ENCODE measurements at places on chromosomes 2 and 18. TPM values are rescaled to one million over a fixed set of nuclear protein-coding genes. Genes with fewer than 3 reads are reported as not detected.

OXER1 gene
- 1.5 TPM for total RNA-seq

PREPL gene
- 69.5 TPM for total RNA-seq

GALNT3 gene
- 1.0 TPM for total RNA-seq

FZD7 gene
- 7.2 TPM for total RNA-seq

CRYGD gene
- total RNA-seq, result not detected

LIMS1 gene
- total RNA-seq, result 48.1 TPM

TIMM21 gene
- 58.3 TPM for total RNA-seq

MAP3K19 gene
- not detected for total RNA-seq

LAMA3 gene
- total RNA-seq, result 80.6 TPM

TNFAIP6 gene
- 6.7 TPM for total RNA-seq

GRCh38 chr18:48637081-48637990 lies 98.5 kb downstream of the CTIF start:
- DNase-seq, result no peak
- H3K27ac ChIP-seq, result no peak overlapping the region
- no peaks in the 10 kb centered on the region for H3K27me3 ChIP-seq
- H3K4me3 ChIP-seq, result no peak overlapping the region

GRCh38 chr2:67384123-67384822 lies 12.9 kb upstream of the ETAA1 start:
- H3K4me1 ChIP-seq, result peaks cover 10% of the 10 kb centered on the region
- H3K27me3 ChIP-seq, result no peaks in the 10 kb centered on the region
- H3K4me3 ChIP-seq, result no peak overlapping the region
- no peak overlapping the region for H3K27ac ChIP-seq
- no peak for DNase-seq

- H3K4me3 ChIP-seq, result no peak overlapping the region
- peaks cover 16% of the 10 kb centered on the region for H3K36me3 ChIP-seq
- H3K4me1 ChIP-seq, result no peaks in the 10 kb centered on the region
- no peak for DNase-seq
These were observed 111.8 kb downstream of the EPB41L3 start for GRCh38 chr18:5431836-5432575.

GRCh38 chr2:191048073-191048472 lies 34.1 kb upstream of the STAT1 start:
- H3K4me3 ChIP-seq, result no peak overlapping the region
- no peaks in the 10 kb centered on the region for H3K27me3 ChIP-seq
- H3K27ac ChIP-seq, result no peak overlapping the region
- DNase-seq, result no peak
- no peaks in the 10 kb centered on the region for H3K36me3 ChIP-seq
- H3K4me1 ChIP-seq, result no peaks in the 10 kb centered on the region

- DNase-seq, result no peak
- peaks cover 6% of the 10 kb centered on the region for H3K4me1 ChIP-seq
- H3K27me3 ChIP-seq, result no peaks in the 10 kb centered on the region
- H3K36me3 ChIP-seq, result no peaks in the 10 kb centered on the region
These were observed 76.2 kb upstream of the COL5A2 start for GRCh38 chr2:189255711-189256110.

DNA sequence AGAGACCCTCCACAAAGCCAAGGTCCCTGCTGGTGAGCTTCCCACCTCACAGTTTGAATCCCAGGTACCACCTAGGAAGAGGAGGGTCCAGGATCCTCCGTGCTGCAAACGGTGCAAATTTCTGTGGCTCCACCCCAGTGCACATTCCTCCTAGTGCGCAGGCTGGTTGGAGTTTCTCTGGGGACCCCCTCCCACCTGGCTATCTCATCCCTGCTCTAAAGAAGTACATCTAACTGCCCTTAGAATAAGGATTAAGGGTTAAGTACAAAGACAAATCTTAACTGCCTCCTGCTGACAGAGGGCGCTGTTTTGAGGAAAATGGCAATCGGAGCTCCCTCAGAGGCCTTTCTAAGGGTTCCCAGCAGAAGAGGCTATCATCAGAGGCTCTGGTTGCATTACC lies 109.6 kb upstream of the FSIP2 start:
- no peak for DNase-seq
- H3K4me3 ChIP-seq, result no peak overlapping the region
- no peaks in the 10 kb centered on the region for H3K4me1 ChIP-seq
- H3K36me3 ChIP-seq, result no peaks in the 10 kb centered on the region

GRCh38 chr2:128742467-128742866 lies 423.8 kb upstream of the HS6ST1 start:
- H3K27me3 ChIP-seq, result no peaks in the 10 kb centered on the region
- no peaks in the 10 kb centered on the region for H3K4me1 ChIP-seq
- no peak overlapping the region for H3K4me3 ChIP-seq
- H3K27ac ChIP-seq, result no peak overlapping the region
- no peaks in the 10 kb centered on the region for H3K36me3 ChIP-seq

DNA sequence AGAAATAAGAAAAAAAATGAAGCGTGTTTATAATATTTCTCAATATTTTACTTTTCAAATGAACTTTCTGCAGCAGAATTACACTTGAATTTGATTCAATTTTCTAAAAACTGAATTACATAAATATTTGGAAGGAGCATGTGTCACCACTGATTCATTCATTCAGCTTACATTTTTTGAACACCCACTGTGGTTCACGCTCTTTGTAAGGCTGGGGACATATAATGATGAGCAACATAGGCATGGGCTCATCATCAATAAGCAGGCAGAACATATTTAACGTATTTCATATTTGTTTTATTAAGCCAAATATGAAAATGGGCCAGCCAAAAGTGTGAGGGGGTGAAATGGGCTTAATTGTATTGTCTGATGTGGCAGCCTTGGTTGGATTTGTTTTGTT lies 209.1 kb downstream of the CTNNA2 start:
- no peaks in the 10 kb centered on the region for H3K27me3 ChIP-seq
- no peak for DNase-seq
- peaks cover 5% of the 10 kb centered on the region for H3K4me1 ChIP-seq
- no peak overlapping the region for H3K27ac ChIP-seq
- H3K36me3 ChIP-seq, result no peaks in the 10 kb centered on the region

DNA sequence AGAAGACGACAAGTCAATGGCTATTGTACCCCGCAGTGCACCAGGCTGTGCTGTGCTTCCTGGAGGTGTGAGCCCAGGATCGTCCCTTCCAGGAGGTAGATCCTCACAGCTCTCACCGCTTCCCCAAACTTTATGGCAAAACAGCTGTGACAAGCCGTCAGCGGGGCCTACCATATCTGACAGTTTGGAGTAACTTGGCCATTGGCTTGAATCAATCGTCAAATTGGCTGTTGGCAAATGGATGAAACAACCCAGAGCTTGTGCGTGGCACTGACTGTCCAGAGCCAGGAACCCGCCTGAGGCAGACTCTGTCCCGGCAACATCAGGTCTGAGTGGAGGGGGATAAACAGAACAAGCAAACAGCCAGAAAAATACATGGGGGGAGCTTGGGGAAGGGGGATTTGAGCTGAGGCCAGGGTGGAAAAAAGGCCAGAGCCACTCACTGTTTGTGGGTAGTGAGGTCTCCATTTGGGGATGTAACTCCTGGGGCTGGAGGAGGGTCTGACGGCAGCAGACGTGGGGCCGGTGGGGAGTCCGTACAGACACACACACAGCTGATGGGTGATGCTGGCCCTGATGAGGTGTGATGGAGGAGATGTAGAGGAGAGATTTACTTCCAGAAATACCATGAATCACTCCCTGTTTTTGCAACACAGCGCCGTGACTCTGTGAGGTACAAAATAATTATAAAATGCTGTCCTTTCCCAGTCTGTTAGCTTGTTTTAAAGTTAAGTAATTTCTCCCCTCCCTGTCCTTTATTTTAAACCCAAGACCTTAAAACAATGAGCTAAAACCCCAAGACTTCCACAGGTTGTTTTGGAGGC lies 174.8 kb downstream of the TWIST2 start:
- peaks cover 8% of the 10 kb centered on the region for H3K27me3 ChIP-seq
- H3K4me3 ChIP-seq, result no peak overlapping the region
- no peak for DNase-seq
- H3K36me3 ChIP-seq, result no peaks in the 10 kb centered on the region
- peaks cover 12% of the 10 kb centered on the region for H3K4me1 ChIP-seq
- no peak overlapping the region for H3K27ac ChIP-seq

DNA sequence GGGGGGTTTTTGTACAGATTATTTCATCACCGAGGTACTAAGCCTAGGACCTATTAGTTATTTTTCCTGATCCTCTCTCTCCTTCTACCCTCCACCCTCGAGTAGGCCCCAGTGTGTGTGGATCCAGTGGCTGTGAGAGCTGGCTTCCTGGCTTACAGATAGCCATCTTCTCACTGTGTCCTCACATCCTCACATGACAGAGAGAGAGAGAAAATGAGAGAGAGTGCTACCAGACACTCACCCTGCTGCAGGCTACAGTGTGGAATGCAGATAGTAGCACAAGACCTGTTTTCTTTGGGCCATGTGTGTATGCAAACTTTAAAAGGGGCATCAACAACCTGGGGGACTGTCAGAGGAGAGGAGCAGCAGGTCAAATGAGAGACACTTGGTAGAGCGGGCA lies 9.5 kb downstream of the KCNK3 start:
- no peaks in the 10 kb centered on the region for H3K36me3 ChIP-seq
- DNase-seq, result no peak
- H3K27me3 ChIP-seq, result no peaks in the 10 kb centered on the region
- H3K4me3 ChIP-seq, result no peak overlapping the region

- no peak overlapping the region for H3K4me3 ChIP-seq
- DNase-seq, result no peak
- H3K4me1 ChIP-seq, result peaks cover 22% of the 10 kb centered on the region
- H3K27me3 ChIP-seq, result no peaks in the 10 kb centered on the region
These were observed 58.1 kb upstream of the SDC1 start for GRCh38 chr2:20282916-20283592.

- no peak overlapping the region for H3K27ac ChIP-seq
- DNase-seq, result no peak
- no peaks in the 10 kb centered on the region for H3K36me3 ChIP-seq
- H3K27me3 ChIP-seq, result no peaks in the 10 kb centered on the region
These were observed 127.8 kb downstream of the MEP1B start for GRCh38 chr18:32317651-32318050.

- H3K4me1 ChIP-seq, result no peaks in the 10 kb centered on the region
- H3K4me3 ChIP-seq, result no peak overlapping the region
- no peaks in the 10 kb centered on the region for H3K27me3 ChIP-seq
- DNase-seq, result no peak
These were observed 138.3 kb upstream of the ETAA1 start for GRCh38 chr2:67258831-67259230.

DNA sequence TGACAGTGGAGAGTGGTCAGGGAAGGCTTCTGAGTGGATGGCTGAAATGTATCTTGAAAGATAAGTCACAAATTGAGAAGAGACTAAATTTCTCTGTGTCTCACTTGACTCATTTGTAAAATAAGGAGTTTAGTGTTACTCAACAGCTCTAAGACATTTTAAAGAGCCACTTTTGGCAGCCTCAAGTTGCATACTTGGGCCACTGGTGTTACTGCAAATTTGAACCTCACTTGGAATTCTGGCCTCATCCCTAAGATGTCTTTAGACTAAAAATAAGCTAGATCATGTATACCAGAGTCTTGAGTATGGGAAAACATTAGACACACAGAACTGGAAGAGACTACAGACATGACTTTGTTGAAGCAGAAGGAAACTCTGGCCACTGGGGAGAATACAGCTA lies 4.5 kb upstream of the MTLN start:
- no peak overlapping the region for H3K4me3 ChIP-seq
- no peak overlapping the region for H3K27ac ChIP-seq
- H3K27me3 ChIP-seq, result no peaks in the 10 kb centered on the region
- DNase-seq, result no peak
- peaks cover 7% of the 10 kb centered on the region for H3K4me1 ChIP-seq
- H3K36me3 ChIP-seq, result no peaks in the 10 kb centered on the region

- no peak overlapping the region for H3K4me3 ChIP-seq
- no peak overlapping the region for H3K27ac ChIP-seq
- DNase-seq, result no peak
- no peaks in the 10 kb centered on the region for H3K4me1 ChIP-seq
- H3K36me3 ChIP-seq, result no peaks in the 10 kb centered on the region
These were observed 356.0 kb upstream of the GALNT5 start for GRCh38 chr2:156901373-156902031.

- no peaks in the 10 kb centered on the region for H3K4me1 ChIP-seq
- H3K27ac ChIP-seq, result no peak overlapping the region
- H3K4me3 ChIP-seq, result no peak overlapping the region
- peaks cover 19% of the 10 kb centered on the region for H3K36me3 ChIP-seq
These were observed 57.6 kb downstream of the GDF7 start for GRCh38 chr2:20724500-20725053.

DNA sequence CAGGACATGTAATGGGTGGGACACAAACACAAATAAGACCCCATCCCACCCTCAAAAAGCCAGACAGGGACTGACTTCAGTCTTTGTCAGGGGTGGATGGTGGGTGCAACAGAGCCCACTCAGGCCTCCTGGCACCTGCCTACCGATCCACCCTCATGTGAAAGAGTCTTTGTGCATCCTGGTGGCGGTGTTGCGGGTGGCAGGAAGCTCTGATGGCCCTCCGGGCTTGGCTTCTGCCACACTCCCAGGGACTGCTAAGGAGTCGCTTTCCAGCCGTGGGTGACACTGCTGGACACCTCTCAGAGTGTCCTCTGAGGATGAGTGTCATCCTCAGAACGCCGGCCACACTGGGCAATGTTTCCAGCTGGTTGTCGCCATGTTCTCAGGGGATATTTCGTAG lies 92.6 kb downstream of the LDLRAD4 start:
- H3K27me3 ChIP-seq, result no peaks in the 10 kb centered on the region
- no peaks in the 10 kb centered on the region for H3K4me1 ChIP-seq
- no peak overlapping the region for H3K4me3 ChIP-seq
- no peaks in the 10 kb centered on the region for H3K36me3 ChIP-seq
- no peak for DNase-seq
- H3K27ac ChIP-seq, result no peak overlapping the region

DNA sequence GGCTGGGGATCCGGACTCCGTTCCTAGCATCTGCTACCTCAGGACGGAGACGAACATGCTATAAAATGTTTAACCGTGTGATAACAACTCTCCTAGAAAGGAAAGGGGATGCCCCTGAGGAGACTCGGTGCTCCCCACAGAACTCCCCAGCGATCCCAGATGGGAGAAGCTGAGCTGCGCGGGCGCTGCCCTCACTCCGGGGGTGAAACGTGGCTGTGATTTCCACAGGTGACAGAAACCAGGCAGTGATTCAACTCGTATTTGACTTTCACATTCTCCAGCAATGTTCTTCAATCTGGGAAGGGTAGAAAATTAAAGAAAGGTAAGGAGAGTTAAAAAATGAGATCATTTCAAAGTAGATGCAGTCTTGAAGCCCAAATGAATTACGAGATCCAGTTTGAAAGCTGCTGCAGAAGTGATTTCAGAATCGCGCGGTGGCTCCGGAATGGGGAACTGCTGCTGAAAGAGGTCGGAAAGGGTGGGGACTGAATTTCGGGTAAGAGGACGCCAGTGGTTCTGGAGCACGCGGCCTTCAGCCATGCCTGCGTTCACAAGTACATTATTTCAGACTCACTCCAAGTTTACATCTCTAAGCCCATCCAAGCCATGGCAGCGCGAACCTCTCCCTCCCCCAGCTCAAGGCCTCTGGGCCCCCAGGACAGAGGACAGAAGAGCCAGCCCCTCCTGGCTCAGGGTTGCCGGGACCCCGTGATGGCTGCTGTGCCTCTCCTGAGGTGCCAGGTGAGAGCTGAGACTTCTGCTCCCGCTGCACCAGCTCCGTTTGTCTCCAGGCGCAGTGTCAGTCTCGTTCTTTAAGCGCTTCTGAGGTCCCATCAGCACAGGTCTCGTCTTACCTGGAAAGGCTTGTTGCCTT lies 39.5 kb downstream of the ADNP2 start:
- peaks cover 3% of the 10 kb centered on the region for H3K4me1 ChIP-seq
- no peaks in the 10 kb centered on the region for H3K27me3 ChIP-seq
- H3K36me3 ChIP-seq, result no peaks in the 10 kb centered on the region
- H3K27ac ChIP-seq, result peak overlapping the region; percentile 67
